ENCODE measurements at places on chromosomes 1 and 21.

GRCh38 chr1:117710710-117711109 is 104.9 kb downstream of the TENT5C start:
- no peak for DNase-seq

DNA sequence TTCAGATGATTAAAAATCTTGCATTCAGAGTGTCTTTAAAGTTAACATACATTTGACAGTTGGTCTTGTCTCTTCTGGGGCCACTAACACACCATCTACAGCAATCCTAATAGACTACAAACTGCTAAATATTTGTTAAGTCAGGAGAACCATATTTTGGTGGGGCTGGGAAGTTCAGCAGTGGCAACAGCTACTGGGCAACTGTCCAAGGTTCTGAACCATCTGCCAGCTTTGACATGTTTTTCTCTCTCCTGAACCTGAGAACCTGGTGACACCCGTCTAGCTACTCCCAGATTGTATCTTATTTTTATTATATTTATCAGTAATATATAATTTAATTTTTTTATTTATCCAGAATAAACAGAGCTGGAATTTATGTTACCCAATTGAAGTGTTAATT is 199.0 kb upstream of the DPYD start:
- no peak for DNase-seq

DNA sequence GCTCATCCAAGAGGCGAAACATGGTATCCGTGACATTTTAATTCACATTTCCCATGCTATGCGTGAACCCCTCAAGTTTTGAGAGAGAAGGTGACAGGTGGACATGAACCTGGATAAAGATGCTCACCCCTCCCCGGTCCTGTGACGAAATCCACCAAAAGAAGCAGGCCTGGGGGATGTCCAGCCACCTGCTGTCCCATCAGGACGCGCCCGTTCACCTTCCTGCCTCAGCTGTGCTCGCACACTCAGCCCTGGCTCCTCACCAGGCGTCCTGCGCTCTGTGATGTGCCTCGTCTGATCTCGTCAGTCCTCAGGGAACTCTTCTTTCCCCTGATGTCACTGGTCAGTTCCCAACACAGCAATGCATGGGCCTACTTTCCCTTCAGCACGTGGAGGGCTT is 10.3 kb downstream of the FHAD1 start:
- DNase-seq = no peak

DNA sequence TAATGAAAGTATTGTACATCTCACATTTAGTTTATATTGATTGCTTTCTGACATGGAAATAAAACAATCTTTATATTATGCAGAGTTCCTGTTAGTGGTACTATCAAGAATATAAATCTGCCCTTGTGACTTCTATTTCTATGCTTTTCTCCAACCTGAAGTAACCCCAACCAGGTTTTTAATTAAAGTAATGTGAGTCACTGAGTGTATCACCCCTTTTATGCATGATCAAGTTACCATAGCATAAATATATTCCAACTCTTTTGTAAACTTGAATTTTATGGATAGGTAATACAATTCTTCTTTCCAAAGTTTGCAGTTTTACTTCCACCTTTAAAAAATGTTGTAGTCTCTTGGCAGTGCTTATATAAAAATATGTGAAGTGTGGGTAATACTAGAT is 532.3 kb downstream of the USP25 start:
- no peak for DNase-seq

- no peak for DNase-seq
Measured at GRCh38 chr21:15000081-15000480, 64.7 kb downstream of the NRIP1 start.

DNA sequence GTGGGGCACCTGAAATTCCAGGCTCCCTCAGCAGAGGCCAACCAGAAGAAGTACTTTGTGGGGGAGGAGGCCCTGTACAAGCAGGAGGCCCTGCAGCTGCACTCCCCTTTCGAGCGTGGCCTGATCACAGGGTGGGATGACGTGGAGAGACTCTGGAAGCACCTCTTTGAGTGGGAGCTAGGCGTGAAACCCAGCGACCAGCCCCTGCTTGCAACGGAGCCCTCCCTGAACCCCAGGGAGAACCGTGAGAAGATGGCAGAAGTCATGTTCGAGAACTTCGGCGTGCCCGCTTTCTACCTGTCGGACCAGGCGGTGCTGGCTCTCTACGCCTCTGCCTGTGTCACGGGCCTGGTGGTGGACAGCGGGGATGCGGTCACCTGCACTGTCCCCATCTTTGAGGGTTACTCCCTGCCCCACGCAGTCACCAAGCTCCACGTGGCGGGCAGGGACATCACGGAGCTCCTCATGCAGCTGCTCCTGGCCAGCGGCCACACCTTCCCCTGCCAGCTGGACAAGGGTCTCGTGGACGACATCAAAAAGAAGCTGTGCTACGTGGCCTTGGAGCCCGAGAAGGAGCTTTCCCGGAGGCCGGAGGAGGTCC is 634 bp downstream of the ACTRT2 start:
- no peak for DNase-seq

DNA sequence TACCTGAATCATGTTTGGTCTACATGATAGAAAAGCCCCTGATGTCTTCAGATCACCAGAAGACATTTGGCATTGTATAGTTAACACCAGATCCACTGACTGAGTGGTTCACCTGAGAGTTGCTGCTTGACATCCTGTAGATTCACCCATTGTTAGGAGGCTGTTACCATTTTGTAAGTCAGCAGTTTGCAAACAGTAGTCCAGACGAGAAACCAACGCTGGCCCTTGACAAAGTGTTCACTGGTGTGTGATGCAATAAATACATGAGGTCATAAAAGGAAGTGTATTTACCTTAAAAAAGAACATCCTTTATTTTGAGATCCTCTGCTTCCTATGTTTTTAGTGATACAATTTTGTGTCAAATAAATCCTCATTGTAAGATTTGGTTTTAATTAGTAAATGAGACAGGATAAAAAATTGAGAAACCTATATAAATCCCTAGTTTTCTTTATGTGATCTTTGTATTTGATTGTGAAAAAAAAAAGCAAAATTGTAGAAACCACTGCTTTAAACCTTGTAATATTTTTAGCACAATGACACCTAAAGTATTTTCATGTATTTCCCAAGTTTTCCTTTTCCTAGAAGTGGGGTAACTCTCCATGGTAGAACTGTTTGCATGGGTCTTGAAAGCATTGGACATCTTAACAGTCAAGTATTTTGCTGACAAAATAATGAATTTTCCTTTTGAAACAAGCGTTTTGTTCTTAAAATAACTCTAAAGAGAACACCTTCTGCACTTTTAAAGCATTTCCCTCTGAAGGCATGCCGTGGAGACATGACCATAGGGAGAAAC is 204.3 kb downstream of the FGGY start:
- DNase-seq = no peak

- DNase-seq = no peak
Measured at GRCh38 chr1:3170561-3171453, 101.8 kb downstream of the PRDM16 start.

DNA sequence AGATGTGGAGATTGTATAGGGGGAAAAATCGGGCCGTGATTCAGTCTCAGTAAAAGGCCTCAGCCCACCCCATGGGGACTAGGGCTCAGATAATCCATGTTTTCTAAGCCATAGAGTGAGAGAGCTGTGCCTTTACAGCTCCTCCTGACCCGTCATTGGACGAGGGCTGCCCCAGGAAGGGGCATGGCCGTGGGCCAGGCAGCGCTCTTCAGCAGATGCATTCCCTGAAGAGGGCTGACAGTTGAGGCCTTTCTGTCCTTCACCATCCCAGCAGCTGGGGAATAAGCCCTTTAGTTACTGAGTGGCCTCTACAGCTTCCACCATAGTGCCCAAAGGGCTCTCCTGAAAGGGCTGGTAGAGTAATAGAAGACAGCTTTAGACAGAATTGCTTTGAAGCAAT is 57.2 kb downstream of the ST3GAL3 start:
- DNase-seq = no peak

DNA sequence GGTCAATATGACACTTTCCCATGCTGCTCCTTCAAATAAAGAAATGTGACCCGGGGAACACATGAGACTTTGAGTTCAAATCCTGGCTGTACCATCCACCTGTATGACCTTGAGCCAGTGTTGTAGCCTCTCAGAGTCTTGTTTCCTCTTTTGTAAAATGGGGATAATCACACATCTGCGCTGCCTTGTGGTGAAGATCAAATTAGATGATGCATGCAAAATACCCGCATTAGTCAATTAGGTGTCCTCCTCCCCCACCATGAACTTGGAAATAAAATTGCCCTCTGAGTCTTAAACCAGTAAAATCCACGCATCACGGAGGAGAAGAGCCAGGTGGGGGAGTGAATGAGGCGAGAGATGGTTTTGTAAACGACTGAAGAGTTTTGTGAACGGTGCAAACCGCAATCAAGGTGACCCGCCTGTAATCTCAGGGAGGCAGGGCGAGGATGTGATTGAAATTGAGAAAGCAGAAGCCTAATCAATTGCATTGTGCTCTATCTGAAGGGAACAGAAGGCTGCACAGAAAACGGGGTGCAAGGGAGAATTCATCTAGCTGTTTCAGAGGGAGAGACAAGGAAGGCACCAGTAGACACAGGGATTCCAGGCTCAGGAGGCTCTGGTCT is 5.8 kb upstream of the AHDC1 start:
- no peak for DNase-seq

DNA sequence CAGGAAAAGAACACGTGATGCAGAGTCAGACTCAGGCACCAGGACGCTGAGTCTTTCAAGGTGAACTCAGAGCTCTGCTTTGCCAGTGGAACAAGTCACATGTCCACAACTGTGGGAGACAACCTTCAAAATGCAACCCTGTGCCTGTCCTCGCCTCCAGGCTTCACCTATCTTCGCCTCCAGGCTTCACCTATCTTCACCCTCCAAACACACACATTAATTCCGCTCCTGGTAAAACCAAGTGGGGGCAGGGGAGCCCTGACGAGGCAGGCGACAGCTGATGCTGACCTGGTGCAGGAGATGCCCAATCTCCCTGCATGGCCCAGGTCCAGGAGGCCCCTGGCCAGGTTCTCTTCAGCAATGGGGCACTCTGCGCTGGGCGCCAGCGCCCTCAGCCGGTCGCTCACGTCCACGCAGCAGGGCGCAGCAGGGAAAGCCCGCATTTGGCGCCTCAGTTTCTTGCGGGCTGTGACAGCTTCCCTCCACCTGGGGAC is 28.0 kb upstream of the LSS start:
- DNase-seq = no peak

- no peak for DNase-seq
Measured at GRCh38 chr1:236489710-236490377, 33.9 kb upstream of the LGALS8 start.

Data from activated naive CD4-positive, alpha-beta T cell (primary cell).